Mesothelial cell of epicardium (in vitro differentiated cells): ENCODE measurements at places on chromosomes 4 and X. TPM values are rescaled to one million over a fixed set of nuclear protein-coding genes. Genes with fewer than 3 reads are reported as not detected.

DNA sequence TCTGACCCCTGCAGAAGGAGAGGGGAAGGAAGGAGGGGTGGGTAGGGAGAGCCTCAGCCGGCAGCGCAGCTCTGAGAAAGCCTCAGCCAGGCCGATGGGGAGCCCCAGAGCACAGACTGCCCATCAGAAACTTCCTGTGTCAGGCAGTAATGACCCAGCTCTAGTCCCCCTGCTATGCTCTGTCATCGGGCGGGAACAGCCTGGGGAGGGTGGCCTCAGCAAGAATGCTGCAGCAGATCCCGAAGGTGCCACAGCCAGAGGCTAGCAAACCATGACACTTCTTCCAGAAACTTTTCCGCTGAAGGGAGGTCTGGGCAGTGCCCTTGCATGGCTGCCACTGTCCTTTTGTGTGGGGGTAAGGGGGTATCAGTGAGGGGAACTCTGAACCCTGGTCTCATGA, 279.0 kb downstream of the BCOR start:
- DNase-seq: no peak

ZNF141 gene
- total RNA-seq: 28.1 to 32.5 TPM (median 29.8 TPM) in 3 replicates

ADH1A gene
- not detected in 3 replicates for total RNA-seq

TLR1 gene
- 0.77 to 1.2 TPM (median 0.82 TPM) in 3 replicates for total RNA-seq

DNA sequence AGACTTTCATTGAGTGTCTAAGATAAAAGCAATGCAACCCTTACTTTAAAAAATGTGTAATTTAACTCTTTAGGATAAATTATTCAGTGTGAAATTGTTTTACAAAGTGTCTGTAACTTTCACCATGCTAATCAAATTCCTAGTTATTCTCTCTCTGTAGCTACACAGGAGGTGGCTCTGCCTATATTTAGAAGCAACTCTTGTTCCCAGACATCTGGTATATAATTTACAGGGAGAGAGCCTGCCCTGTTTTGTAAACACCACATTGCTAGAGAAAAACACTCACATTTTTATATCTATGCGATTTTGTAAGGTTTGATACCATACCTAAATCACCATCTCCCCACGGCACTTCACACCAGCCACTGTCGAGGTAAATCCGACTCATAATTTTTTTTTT, 35.5 kb upstream of the SPATA4 start:
- no peak for DNase-seq

- no peak for DNase-seq
Measured at GRCh38 chr4:52822583-52822971, 39.5 kb upstream of the RASL11B start.

GYPE gene
- total RNA-seq: not detected in 3 replicates

GRCh38 chr4:126777649-126778048, 855.1 kb upstream of the INTU start:
- no peak for DNase-seq

GRCh38 chr4:5018096-5018495, 1.2 kb downstream of the CYTL1 start:
- no peak for DNase-seq

GRCh38 chr4:61173799-61174198, 26.3 kb upstream of the ADGRL3 start:
- no peak for DNase-seq

DNA sequence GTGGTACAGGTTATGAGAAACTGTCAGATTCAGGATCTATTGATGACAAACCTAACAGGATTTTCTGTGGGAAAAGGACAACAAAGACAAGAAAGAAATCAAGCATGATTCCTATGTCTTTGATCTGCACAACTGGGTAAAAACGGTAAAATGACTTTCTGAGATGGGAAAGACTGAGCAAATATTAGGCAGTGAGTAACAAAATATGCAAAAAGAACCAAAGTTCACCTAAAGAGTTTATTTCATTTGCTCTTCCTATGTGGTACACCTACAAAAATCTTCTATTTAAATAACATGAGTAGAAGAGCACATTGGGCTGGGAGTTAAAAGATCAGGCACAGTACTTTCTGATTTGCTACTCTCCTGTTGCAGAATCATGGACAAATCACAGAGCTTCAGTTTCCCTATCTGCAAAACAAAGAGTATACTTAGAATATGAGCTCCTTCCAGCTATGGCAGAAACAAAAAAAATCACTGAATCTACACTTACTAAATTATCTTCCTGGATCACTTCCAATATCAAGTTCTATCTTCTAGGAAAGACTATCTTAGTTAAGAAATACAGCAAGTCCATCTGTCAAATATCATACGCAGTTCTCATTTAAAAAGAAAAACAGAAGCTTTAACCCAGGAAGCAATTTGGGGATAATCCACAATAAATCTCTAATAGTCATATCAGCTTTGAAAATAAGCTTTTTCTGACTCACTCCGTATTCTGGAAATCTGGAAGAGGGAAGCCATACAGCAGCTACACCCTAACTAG, 37.4 kb downstream of the NFXL1 start:
- no peak for DNase-seq

DNA sequence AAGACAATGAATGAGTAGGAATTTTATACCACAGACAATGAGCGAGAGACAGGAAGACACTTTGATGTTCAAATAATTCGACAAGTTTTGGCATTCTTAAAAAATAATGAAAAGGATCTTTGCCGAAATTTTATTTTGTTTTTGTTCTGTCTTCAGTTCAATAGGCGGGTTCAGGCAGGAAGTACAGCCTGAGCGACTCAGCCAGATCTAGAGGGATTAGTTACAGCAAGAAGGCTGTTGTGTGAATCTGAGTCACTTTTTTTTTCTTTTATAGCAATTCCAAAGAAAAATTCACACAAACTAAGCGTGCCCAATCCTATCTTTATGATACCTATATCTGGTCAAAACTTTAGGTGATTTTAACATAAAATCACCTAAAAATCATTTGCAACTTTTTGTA, 505.4 kb upstream of the FAM241A start:
- DNase-seq: no peak

DNA sequence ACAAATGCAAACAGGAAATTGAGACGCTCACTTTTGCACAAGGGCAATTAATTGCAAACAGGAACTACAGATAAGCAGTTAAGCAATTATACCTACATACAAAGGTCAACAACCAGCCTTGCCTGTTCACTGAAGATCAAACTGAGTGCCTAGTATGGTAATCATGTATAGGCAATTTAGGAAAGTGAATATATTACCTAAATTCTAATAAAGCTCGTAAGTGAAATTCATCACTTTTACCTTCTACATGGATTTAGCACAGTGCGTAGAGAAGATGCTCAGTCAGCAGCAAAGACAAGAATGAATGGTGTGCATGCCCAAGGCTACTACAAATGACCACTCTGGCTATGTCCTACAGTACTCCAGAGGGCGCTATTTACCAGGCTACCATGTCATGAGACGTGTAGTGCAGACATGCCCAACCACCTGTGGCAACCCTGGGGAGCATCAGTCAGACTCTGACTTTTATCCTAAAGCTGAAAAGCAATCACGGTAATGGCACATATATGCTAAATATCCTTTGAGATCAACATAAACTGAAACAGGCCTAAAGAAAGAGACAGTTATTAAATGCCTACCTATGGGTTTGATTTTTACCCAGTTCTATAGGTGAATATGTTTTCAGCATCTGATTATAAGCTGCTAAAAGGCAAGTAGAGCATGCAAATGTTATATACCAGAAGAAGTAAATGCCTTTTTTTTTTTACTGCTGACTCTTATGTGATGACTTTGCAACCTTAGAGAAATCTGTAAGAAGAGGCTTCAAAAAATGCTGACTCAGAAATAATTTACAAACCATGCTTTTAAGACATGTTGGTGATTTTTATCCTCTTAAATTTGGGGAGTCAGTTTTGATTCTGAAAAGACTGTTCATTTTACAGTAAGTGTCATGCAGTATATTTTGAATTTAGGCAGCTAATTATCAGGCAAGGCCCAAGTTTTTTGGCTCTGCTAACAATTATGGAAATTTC, 178.0 kb downstream of the PPP3CA start:
- DNase-seq: no peak

DNA sequence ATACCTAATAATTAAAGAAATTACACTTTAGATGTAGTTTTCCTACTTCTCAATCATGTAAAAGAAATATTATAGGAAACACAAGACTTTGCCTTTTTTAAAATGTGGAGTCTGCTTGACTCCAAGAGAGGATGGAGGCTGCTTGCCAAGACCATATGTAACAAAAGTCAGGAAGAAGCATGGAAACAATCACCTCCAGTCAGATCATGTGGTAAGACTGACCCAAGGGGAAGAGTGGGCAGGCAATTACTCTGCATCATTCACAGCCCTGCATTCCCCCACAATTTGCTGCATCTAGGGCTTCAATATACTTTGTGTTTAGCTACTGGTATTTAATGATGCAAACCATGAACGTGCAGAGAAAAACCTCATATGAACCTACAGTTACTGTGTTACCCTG, 78.0 kb upstream of the RXFP1 start:
- DNase-seq: no peak

DNA sequence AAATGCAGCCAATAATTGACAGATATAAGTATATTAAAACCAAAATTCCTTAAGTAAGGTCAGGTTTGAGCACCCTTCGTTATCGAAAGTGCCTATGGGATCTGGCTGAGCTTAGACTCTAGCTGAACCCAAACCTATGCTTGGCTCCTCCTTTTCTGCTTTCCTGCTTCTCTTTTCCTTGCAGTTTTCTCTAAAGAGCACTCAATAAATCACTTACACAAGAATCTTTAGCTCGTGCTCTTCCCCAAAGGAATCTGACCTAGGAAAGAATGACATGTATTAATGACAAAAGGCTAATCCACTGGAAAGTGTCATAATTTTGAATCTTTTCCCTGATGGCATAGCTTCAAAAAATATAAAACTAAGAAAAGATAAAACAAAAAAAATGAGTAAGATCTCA, 282.7 kb downstream of the DKK2 start:
- DNase-seq: no peak

- no peak for DNase-seq
Measured at GRCh38 chr4:186335793-186336192, 69.8 kb downstream of the F11 start.

DRD5 gene
- total RNA-seq: 0.09 TPM in 2 of 3 replicates, not detected in the other

DNA sequence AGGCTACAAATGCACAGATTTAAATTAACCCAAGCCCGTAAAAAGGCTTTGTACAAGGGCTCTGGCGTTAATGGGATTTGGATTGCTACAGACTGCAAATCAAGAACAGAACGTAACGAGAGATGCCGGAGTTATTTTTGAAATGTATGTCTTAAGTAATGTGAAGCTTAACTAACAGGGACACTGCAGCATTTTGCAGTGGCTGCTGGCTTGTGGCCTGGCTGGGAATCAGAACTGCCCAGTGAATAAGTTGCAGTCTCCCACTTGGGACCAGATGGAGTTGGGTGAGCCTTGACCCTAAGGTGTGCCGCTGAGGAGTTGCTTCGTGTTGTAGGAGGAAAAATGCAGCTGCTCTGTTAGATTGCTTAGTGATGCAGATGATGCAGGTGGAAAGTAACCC, 318.4 kb downstream of the DHX15 start:
- DNase-seq: no peak

STBD1 gene
- total RNA-seq: 1.7 to 2.2 TPM (median 2.0 TPM) in 3 replicates

DNA sequence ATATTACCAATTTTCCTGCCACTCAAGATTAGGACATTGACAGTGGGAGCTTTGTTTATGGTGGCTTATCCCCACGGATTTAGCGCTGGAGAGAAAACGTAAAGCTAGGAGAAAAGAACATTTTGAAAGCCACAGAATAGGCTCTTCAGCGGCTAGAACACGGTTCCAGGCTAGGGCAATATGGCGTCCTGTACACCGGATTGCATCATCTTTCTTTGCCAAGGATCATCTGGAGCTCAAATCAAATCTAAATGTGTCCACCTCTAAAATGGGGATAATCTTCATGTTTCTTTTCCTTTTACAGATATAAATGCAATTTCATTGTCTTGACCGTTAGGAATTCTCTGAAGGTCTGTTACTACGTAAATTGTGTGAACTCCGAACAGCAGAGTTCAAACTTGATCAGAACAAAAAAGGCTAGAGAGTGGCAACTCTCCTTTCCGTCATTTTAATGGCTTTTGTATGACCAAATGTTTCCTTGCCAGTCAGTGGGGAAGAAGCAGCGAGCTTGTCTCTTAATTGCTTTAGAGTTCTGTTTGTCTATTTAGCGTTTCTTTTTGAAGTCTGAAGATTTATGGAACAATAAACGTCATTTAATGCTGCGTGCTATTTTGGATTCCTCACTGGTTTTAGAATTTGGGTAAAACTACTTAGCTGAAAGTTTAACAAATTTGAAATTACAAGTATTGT, 2.6 kb upstream of the WWC2 start:
- DNase-seq: no peak

GAGE13 gene
- total RNA-seq: not detected in 3 replicates

GRCh38 chrX:114611018-114611619, 27.2 kb downstream of the HTR2C start:
- DNase-seq: no peak

DNA sequence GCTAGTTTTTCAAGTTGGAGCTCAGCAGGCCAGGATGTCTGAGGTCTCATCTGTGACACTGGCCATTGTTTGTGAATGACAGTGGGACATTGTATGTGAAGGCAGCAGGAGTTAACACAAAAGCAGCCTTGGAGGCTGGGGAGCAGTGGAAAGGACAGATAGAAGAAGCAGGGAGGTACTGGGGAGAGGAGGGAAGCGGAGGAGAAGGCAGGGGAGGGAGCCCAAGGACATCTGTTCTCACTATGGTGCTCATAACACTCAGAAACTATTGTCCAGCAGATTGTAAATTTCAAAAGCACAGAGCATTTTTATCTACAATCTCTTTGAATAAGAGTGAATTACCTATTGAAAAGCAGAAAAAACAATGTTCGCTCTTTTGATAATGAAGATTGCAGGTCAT, 253.6 kb upstream of the DIPK2B start:
- DNase-seq: no peak

DNA sequence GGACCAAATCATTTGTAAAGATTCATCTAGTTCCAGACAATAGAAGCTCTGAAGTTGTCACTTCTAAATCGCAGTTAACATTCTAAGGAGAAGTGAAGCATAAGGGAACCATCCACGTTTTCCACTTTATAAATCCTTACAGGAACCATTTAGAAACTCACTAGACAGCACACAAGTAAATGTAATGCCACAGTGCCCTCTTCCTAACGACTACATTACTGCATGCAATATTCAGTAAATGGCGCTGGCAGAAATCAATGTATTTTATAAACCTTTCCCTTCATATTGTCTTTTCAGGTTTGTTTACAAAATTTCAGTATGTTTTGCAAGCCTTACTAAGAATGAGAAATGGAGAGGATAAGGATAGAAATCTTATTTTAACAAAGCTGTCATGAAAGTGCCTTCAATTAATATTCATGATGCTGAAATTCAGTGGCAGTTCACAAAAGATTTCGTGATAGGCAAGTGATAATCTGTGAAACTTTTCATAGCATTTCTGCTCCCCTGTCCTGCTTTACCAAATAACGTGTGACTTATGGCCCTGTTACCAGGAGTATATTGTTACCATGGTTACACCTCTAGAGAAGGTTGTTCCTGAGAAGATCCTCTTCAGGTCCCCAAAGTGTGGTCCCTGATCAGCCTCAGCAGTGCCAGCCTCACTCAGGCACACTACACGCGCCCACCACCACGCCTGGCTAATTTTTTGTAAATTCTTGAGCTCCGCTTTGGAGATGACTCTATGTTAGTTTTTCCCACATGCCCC, 54.2 kb downstream of the TMA16 start:
- no peak for DNase-seq

GRCh38 chr4:142840516-142841123, 5.5 kb downstream of the INPP4B start:
- no peak for DNase-seq
